GOT3 (cell line): ENCODE measurements at places on chromosomes 12 and 14.

DNA sequence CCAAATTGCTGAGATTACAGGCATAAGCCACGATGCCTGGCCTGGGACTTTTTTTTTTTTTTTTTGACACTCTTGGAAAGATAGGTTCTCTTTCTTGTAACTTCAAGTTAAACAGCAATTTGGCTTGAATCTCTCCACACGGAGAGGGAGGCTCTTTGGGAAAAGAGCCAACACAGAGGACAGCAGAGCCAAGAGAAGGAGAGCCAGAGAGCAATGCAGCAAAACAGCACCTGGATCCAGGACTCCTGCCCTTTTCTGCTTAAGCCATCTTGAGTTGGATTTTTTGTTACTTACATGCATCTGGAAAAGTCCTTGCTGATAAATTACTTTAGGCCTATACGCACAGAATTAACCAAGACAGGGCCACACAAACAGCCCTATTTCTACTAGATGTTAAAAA is 176.8 kb downstream of the APAF1 start:
- no peak for DNase-seq

DNA sequence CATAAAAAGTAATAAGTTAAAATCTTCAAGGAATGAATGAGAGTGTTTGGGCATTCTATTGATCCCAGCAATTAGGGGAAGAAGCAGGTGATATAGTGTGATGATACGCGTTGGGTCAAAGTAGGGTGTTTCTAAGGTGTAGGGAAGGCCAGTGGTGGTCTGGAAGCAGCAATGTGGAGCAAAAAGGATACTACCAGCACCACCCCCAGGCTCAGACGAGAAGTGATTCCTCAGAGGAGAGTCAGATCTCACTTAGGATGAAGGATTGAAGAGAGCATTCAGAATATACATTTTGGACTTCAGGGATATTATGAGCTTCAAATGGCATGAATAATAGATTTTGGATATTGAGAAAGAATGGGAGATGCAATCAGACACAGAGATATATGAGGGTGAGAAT is 497.6 kb downstream of the RMST start:
- DNase-seq, result no peak

GRCh38 chr12:58918469-58918844 is 1.8 kb downstream of the LRIG3 start:
- DNase-seq, result no peak

GRCh38 chr14:22427771-22428231 is 161.2 kb downstream of the DAD1 start:
- no peak for DNase-seq

- DNase-seq, result no peak
These were observed 477.0 kb downstream of the DPF3 start for GRCh38 chr14:72416892-72417291.

DNA sequence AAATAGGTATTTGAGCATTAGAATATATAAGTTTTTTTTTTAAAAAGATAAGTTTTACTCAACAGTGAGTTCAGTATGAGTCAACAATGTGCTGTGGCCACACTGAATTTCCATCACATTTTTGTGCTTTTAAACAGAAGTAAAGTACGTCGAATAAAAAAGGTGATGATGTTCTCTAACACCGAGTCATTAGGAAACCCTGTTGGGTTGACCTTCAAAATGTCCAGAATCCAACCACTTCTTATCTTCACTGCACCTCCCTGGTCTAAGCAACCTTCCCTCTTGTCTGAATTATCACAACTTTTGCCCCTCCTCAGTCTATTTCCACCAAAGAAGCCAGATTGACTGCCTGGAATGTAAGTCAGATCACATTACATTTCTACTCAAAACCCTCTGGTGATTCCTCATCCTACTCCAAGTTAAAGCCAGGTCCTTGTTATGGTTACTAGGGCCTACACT is 43.0 kb upstream of the SYCP3 start:
- no peak for DNase-seq

DNA sequence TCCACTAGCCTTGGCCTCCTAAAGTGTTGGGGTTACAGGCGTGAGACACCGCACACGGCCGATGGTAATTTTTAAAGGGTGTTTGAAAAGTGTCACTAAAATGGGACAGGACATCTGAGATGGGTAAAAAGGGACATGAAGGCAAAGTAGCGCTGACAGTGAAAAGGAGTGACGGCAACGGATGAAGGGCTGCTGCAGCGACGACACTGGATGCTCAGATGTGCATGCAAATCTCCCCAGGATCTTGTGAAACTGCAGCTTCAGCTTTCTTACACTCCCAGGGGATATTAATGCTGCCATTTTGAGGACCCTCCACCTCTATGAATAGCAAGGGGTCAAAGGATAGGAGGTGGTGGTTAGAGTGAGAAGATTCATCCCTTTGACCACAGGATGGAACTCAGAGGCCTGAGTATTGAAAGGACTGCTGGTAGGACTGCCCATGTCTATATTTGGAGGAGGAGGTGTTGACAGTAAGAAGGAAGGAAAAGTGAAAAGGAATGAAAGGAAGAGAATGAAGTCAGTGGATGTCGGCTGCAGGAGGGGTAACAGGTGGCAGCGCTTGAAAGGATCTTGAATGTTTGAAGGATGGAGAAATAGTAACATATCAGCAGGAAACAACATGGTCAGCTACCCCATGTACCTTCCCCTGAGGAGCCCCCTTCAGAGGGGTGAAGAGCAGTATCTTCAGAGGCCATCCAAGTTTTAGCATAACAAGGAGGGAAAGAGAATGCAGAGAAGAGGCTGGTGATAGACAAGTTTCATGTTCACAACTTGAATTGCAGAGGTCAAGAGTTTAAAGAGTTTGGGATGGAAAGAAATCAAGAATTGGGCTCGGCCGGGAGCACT is 37.1 kb downstream of the CLIP1 start:
- no peak for DNase-seq

- DNase-seq, result no peak
These were observed 72.0 kb upstream of the FKBP4 start for GRCh38 chr12:2722806-2723205.

DNA sequence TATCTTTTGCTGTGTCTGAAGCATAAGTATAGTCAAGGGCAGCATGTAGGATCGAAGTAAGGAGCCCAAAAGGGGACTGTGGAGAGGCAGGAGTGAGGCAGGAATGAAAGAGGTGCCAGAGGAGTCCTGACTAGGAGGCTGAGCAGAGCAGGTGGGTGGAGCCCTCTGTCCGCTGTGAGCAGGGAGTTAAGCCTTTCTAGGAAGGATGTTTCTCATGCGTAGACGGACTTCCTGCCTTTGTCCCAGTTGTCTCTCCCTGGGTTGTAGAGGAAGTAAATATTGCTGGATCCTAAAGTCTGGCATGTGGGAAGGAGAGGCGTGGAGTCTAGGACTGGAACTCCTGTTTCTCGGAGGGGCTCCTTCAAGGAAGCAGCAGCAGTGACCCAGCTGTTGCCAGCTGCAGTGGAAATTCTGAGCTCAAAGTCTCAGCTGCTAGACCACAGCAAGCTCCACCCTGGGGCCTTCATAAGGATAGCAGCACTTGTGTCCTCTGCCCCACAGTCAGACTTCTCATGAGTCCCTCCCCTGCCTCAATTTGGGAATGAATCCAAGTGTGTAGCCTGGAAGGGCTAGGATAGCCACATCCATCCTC is 44.0 kb downstream of the RBMS2 start:
- DNase-seq, result no peak

GRCh38 chr12:122126342-122126635 is 47.7 kb downstream of the IL31 start:
- DNase-seq, result no peak

DNA sequence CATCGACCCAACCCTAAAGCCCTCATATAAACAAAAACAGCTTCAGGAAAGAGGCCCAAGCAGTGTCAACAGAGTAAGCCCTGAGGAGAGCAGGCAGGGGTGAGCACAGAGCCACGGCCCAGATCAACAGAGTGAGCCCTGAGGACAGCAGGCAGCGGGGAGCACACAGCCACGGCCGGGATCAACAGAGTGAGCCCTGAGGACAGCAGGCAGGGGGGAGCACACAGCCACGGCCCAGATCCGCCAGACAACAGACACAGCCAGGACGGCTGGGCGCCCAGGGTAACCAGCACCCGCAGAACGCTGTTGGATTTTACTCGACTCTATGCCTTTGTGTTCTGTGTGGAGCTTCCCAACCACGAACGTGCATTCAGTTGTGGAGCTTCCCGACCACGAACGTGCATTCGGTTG is 15.0 kb downstream of the CCDC85C start:
- DNase-seq, result no peak

- DNase-seq, result no peak
These were observed 150.3 kb upstream of the PTPRQ start for GRCh38 chr12:80293759-80294158.
